GM03348 (cell line): ENCODE measurements at places on chromosomes 16 and 17.

DNA sequence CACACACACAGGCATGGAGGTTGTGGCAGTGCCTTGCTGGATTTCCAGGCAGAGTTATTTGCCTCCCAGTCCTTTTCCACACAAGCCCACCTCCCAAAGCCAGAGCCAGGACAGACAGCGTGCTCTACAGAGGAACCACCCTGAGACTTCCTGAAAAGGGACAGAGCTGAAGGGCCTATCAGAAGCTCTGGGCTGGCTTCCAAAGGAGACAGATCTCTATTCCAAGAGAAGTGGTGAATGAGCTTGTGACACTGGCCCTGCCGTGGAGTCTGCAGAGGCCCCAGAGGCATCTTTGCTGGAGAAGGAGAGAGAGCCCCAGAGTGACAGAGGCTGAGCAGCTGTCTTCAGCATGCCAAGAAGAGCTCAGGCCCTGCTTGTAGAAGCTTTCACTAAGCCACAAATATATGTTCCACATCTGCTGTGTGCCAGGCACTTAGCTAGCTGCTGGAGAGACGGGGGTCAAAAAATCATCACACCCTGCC, 8.3 kb upstream of the LPCAT2 start:
- peak; percentile 50 for DNase-seq

GRCh38 chr17:42678951-42679491, 2.2 kb upstream of the PLEKHH3 start:
- no peak for DNase-seq

DNA sequence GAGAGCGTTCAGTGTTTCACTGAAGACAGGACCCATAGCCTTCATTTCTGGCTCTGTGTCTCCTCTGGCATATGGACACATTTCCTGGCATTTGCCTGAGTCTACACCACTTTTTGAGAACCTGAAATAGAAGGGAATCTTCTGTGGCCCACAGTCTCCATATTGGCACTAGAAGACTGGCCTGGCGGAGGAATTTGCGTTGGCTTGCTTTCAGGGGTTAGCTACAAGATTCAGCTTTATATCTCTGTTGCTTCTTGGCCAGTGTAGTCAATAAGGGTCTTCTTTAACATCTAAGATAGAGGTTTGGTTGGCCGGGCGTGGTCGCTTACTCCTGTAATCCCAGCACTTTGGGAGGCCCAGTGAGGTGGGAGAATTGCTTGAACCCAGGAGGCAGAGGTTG, 12.8 kb upstream of the CLEC18C start:
- no peak for DNase-seq

DNA sequence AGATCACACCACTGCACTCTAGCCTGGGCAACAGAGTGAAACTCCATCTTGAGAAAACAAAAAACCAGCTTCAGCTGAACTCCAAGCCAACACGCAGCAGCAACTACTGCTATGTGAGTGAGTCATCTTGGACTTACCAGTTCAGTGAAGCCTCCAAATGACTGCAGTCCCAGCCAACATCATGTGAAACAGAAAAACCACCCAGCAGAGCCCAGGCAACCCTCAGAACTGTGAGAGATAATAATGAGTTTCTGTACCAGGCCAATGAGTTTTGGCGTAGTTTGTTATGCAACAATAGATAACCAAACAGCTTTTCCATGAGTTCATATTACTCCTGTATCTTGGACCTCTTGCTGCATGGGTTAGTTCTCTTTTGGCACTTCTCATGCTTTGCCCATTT, 23.3 kb downstream of the PHF12 start:
- no peak for DNase-seq

- DNase-seq = no peak
Observed at GRCh38 chr17:32609085-32609484, 122.3 kb downstream of the CDK5R1 start.

DNA sequence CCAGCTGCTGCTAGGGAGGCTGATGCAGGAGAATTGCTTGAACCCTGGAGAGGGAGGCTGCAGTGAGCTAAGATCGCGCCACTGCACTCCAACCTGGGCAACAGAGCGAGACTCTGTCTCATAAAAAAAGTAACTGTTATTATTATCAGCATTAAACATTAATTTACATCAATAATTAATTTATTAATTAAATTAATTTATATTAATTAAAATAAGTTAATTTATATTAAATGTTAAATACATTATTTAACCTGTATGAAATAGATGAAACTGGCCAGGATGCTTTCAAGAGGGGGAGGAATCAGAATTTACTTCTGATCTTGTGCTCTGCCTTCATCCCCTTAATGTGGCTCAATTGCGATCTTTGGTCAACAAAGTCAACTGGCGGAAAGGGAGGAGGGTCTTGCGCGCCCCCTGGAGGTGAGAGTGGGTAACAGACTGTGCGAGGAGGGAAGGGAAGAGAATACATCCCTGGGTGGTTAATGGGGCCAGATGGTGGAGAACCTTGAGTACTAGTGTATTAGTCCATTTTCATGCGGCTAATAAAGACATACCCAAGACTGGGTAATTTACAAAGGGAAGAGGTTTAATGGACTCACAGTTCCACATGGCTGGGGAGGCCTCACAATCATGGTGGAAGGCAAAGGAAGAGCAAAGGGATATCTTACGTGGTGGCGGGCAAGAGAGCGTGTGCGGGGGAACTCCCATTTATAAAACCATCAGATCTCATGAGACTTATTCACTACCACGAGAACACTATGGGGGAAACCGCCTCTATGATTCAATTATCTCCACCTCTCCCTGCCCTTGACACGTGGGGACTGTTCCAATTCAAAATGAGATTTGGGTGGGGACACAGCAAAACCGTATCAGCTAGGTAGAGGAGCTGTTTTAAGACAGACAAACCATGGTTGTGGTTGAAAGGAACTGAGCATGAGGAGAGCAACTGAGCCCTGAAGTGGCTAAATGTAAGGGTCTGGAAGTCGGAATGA, 15.7 kb upstream of the CPPED1 start:
- peak; percentile 88 for DNase-seq

DNA sequence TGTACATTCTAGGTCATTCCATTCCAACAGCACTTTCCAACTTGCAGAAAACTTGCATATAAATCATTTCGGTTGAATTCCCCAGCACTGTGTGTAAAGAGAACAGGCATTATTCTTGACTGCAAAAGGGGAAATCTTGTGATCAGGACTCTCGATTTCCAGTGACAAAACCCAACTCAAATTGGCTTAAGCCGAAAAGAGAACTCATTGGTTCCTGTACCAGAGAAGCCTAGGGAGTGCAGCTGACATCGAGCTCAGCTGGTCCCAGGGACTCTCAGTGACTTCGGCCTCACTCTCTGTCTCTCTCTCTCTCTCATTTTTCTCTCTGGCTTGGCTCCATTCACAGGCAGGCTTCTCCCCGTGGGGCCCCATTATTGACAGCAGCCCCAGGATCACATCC, 30.7 kb downstream of the CD300LF start:
- DNase-seq = no peak

DNA sequence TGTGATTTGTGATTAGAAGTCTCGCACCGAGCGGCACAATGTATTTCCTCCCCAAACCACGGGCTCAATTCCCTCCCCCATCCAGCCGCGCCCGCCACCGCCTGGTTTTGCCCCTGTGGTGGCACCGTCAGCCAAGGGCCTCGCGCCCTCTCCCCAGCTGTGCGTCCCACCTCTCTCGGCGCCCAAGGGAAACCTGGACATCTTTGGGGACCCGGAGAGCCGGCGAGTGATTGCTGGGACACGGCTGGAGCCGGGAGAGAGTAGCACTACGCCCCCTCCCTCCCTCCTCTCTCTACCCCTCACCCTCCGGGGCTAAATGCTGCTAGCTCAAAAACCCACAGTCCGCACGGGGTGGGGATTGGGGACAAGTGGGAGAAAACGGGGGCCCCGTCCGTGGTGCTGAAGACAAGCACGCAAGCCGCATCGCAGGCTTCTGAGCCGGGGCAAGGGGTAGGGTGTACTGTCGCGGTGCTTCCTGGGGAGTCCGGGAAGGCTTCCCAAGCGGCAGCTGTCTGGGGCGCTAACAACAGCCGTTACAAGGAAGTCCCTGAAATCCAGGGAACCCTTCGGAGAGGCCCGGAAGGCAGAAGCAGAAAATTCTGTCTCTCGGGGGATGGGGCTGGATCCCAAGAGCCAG, 1.4 kb downstream of the CBLN1 start:
- no peak for DNase-seq

DNA sequence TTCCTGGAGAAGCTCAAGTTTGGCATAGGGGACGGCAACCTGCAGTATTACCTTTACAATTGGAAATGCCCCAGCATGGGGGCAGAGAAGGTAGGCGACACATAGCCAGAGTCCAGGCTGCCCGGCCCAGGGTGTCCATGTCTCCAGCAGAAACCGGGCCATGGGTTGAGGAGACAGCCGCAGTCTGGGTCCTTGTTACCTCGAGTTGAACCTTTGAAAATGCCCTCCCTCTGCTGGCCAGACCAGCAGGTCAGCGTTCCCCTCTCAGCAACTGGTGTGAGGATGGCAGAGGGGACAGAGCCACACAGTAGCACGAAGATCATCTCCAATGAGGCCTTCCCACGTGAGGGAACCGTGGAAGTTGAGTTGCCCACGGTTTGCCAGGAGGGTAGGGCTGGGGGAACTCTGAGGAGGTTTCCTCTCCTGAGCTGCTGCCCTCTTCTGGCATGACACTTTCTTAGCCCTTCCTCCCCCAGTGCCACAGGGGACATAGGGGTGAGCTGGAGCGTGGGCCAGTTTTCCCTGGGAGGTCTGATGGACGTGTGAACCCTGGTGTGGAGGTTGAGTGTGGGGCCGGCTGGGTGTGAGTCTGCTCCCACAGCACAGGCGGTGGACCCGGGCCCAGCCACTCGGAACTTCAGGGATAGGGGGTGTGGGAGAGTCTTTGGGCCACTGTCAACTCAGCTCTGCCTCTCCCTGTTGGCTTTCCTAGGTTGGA, 27.2 kb downstream of the PLCD3 start:
- no peak for DNase-seq

DNA sequence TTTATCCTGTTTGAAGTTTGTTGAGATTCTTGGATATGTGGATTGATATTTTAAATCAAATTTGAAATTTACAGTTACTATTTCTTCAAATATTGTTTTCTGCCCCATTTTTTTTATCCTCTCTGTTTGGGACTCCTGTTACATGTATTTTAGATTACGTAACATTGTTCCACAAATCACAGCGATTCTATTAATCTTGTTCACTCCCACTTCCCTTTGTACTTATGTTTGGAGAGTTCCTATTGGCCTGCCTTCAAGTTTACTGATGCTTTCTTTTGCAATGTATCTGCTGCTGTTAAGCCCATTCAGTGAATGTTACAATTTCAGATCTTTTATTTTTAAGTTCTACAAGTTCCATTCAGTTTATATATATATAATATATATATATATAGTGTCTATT, 288.3 kb upstream of the TNRC6C start:
- DNase-seq = no peak

DNA sequence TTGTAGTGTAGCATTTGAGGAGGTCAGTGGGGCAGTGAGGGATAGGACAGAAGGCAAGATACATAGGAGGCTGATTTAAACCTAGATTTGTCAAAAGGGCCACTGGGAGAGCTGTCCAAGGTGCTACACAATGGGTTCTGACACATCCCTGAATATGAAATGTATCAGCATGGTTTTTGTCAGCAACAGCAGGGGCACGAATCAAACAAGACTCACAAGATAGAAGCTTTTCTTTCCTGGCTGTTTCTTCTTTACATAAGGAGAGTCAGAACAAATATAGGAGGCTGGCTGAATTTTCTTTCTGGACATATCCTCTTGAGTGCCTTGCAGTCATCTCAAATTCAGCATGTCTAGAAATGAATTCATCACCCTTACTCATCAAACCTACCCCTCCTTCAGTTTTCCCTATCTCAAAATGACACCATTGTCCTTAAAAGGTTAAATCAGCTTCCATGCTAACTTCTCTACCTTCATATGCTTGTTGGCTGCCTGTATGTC, 130.5 kb downstream of the NPIPB5 start:
- DNase-seq = peak; percentile 57

DNA sequence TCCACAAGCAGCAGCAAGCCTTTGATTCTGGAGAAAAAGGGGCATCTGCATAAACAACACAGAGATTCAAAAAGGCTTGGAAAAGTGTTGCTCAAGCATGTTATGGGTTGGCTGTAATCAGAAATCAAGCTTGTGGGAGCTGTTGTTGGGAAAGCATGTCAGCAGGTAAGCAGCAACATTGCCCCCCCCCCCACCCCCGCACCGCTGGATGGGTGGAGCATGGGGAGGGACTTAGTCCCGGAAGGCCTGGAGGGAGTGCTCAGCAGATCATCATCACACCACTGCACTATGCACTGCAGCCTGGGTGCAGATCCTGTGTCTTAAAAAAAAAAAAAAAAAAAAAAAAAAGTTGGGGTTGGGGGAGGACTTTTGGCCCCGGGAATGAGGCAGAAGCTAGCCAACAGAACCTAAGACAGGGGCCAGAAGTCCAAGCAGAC, 16.8 kb upstream of the AKAP1 start:
- no peak for DNase-seq

DNA sequence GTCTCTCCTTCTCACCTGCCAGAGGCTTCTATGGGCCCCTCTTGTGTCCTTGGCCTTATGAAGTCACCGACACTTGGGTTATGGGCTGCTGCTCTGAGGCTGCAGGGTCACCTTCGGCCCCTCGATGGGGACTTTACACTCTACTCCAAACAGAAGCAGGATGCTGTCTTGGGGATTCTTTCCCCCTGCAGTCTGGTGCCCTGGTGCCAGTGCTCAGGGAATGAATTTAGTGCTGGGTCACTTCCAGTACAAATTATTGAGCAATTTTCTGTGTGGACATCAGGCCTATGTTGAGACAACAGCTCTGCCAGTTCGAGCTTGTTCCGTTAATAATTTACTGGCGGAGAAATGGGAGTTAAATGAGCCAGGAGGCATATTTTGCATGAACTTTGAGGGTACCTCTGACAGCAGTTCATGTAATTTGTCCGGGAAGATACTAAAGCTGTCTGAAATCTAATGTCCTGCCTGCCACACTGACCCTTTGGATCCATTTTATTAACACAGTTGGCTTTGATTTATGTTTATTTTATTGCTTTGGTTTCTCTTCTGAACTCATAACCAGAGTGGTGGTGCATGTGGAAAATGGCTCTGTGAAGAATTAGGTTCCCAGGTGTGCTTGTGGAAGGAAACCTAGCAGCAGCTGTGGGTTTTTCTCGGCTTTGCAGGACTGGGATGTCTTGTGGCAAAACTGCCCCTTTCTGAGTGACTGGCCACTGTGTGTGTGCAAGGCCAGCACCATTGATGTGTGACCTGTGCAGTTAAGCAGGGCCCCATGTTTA, 34.1 kb upstream of the DHX8 start:
- DNase-seq = peak; percentile 54

- DNase-seq = peak; percentile 44
Observed at GRCh38 chr17:8732406-8733085, 12.1 kb downstream of the CCDC42 start.

- peak; percentile 59 for DNase-seq
Observed at GRCh38 chr16:88773812-88774291, 11.2 kb downstream of the PIEZO1 start.
